Vagina (tissue), 2 donors: ENCODE measurements at places on chromosomes 16 and 17.

- DNase-seq = no peak
These were observed 63.0 kb upstream of the CES5A start for GRCh38 chr16:55938126-55938525.

DNA sequence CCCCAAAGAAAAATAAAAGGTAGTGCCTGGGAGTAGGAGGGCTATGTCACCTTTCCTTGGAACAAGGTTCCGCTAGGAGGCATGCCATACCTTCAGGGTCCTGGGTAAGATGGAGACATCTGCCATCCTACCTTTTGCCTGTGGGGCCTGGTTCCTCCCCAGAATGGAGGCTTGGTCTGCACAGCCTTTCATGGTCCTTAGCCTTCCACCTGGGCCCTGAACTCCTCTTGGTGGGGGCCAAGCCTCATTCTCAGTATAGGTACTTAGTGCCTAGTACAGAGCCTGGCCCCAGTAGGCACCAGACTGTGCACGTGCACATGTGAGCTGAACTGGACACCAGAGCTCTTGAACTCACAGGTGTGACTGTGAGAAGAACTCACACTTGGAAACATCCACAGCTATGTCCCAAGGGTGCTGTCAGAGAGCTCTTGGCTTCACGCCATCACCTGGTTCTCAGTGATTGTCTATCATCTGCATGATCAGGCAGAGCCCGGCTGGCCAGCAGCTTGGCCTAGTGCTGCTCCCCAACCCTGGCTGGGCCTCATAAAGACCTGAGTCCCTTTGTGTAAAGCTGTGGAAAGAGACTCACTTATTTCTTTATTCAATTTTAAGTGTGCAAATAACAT is 143.2 kb downstream of the SOCS1 start:
- no peak for DNase-seq

- no peak for DNase-seq
These were observed 227.1 kb downstream of the MAP2K4 start for GRCh38 chr17:12247761-12248160.

DNA sequence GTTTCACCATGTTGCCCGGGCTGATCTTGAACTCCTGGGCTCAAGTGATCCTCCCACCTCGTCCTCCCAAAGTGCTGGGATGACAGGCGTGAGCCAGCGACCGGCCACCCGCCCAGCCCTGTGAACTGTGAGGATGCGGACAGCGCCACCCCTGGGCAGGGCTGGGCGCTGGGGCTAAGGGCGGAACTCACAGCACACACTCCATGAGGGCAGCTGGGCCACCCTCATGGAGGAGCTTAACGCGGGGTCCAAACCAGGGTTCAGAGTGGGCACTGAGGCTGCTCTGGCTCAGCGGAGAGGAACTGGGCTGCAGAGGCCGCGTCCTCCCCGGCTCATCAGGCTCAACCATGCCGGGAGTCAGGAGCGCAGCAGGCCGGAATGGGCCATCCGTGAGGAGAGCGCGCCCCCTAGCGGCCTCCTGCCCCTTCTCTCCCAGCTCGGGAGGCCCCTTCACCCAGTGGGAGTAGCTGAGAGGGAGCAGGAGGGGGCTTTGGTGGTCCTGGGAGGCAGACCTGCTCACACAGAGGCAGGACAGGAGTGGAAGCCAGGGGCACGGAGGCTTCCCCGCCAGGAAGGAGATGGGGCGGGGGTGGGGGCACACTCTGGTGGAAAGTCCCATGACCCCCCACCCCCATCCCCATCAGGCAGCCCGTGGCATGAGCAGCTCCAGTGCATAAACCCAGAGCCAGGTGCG is 13.8 kb downstream of the CORO7 start:
- DNase-seq = no peak

GRCh38 chr17:3885271-3885670 is 7.6 kb downstream of the CAMKK1 start:
- DNase-seq = no peak

DNA sequence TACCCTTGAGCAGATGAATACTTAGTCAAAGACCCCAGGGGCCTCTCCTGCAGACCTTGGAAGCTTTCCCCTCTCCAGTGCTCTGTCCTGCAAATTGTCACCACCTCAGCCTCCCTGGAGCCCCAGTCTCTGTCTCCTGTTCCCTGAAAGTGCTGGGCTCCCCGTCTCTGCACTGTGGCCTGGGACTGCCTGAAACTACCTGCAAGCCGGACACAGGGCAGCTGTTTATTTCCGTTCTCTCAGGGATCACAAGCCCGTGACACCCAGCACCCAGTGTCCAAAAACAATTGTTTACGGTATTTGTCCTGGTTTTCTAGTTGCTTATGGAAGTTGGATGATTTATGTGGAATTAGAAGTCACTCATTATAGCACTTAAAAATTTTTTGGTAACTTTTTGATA is 81.6 kb upstream of the CHMP6 start:
- DNase-seq = no peak

GRCh38 chr16:49876716-49877129 is 20.8 kb upstream of the ZNF423 start:
- DNase-seq = no peak

DNA sequence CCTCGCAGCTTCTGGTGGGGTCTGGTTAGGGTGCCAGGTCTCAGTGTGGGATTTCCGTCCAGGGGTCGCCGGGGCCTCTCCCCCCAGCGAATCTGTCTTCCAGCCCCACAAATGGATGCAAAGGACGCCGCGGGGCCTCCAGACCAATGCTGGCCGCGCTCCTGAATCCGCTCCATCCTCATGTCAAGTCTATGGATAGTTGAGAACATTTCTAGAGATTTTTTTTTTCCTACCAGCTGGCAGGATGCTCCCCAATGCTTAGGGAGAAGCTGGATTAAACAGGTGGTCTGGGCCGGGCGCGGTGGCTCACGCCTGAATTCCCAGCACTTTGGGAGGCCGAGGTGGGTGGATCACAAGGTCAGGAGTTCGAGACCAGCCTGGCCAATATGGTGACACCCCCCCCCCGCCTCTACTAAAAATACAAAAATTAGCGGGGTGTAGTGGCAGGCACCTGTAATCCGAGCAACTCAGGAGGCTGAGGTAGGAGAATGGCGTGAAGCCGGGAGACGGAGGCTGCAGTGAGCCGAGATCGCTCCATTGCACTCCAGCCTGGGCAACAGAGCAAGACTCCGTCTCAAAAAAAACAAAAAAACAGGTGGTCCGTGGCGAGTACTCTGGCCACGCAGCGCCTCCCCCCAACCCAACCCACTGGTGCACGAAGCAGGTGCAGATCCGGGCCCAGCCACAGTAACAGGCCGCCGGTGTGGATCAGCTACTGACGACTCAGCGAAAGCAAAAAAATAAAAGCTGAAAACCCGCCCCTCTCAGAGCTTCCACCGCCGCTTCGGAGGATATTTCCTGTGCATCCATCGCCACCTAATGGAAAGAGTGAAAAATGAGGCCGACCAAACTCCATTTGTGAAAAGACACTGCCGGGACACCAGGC is 1.1 kb upstream of the NXN start:
- DNase-seq = no peak

GRCh38 chr16:28179354-28179753 is 32.4 kb downstream of the XPO6 start:
- DNase-seq = no peak

DNA sequence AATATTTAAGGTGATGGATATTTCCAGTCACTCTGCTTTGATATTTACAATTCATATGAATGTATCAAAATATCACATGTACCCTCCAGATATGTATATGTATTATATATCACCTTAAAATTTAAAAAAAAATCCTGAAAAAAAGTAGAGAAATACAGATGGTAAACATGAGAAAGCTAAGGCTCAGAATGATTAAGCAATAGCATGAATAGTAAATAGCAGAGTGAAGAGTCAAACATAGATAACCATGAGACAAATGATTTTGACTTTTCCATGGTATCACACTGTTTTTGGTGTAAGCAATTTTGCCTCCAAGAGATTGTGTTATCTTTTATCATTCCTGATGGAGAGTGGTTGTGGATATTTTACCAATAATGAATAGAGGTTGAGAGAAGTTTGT is 868.8 kb downstream of the CDH11 start:
- DNase-seq = no peak

- no peak for DNase-seq
These were observed 46.0 kb downstream of the BEAN1 start for GRCh38 chr16:66473051-66473571.

GRCh38 chr17:49454050-49454449 is 39.4 kb upstream of the PHB1 start:
- no peak for DNase-seq

DNA sequence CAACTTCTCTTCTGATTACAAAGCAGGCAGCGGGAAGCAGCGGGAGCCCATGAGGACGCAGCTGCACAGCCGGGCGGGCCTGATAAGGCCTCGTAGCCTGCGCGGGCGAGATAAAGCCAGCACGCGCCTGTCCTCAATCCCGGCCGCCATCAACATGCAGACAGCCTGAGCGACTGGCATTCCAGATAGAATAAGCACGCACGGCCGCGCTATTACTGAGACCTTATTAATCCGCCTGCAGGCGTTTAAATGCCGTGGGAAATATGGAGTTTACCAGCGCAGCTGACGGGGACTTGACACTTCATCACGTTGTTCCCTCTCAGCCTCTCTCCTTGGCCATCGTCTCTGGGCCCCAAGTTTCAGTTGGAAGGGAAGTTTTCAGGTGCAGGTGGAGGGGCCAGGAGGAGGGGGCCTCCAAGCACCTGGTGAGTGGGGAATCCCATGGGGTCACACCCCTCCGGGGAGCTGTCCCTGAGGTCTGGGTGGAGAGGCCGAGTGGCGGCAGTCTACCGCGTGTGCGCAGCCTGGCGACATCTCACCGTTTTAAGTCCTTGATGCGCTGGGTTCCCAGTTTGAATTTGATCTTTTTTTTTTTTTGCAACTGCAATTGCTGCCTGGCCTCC is 27.3 kb upstream of the CBFA2T3 start:
- DNase-seq = no peak

GRCh38 chr16:74078511-74079231 is 217.9 kb upstream of the PSMD7 start:
- no peak for DNase-seq

- no peak for DNase-seq
These were observed 95.6 kb upstream of the CDYL2 start for GRCh38 chr16:80899809-80900592.

GRCh38 chr16:16971042-16971441 is 499.7 kb downstream of the XYLT1 start:
- no peak for DNase-seq

DNA sequence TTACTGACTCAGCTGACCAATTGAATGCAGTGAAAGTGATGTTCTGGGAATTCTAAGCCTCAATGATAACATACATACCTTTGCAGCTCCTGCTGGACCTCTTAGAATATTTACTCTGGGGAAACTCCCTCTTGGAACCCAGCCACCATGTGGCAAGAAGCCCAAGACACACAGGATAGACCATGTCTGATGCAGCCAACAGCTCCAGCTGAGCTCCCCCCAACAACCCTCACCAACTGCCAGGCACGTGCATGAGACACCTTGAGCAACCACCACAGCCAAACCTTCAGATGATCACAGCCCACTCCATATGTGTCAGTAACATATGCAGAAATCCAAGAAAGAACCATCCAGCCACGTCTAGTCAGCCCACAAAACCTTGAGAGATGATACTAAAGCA is 53.0 kb downstream of the XYLT1 start:
- no peak for DNase-seq

GRCh38 chr16:81817789-81818567 is 38.9 kb downstream of the PLCG2 start:
- no peak for DNase-seq

DNA sequence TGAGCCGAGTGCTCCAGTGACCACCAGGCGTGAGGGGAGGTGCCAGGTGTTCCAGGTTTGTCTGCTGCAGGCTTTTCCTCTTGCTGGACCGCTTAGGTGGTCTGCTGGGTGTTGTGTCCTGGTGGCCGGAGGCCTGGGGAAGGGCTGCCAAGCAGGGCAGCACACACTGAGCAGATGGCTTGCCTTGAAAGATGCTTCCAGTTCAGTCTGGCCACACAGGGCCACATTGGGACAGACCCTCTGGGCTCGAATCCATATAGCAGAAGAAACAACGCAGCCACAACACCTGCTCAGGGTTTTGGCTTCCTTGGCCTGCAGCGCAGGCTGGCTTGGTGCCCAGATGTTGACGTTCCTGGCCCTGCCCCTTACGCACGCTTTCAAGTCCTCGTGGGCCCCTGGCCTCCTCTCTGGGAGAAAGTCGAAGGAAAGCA is 24.8 kb downstream of the GINS2 start:
- DNase-seq = no peak
